ENCODE measurements at places on chromosomes 5 and 9.

- no peak for DNase-seq
These were observed 133.0 kb upstream of the TUT7 start for GRCh38 chr9:86486891-86487837.

GRCh38 chr5:126469536-126470316 lies 46.5 kb downstream of the GRAMD2B start:
- DNase-seq: no peak

- DNase-seq: no peak
These were observed 303.0 kb upstream of the PDE4D start for GRCh38 chr5:60196385-60197113.

DNA sequence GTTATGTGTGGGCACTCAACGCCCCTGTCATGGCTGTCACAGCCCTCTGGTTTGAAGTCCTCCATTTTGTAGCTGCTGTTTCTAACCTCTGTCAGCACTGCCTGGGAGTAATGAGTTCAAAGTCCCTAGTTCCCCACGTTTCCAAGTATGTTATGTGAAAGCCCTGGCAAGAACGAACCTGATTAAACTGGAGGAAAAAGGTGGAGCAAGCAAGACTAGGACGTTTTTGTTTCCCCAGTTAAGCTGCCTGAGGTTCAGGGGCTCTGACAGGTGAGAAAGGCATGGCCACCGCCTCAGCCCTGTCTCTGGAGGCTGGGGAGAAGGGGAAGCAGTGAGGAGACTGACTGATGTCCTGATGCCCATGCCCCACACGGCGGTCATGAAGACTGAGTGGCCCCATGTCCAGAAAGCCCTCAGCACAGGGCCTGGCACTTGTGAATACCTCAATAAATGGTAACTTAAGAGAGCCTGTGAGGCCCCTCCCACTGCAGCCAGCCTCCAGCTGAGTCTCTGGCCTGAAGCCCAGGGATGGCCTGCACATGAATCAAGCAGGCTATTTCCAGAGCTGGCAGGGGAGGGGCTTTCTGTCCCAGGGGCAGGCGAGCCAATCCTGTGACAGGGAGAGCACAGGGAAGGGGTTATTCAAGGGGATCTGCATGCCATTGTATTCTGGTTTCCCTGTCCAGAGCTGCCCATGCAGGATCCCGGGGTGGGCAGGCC lies 61.8 kb downstream of the PFDN1 start:
- no peak for DNase-seq

DNA sequence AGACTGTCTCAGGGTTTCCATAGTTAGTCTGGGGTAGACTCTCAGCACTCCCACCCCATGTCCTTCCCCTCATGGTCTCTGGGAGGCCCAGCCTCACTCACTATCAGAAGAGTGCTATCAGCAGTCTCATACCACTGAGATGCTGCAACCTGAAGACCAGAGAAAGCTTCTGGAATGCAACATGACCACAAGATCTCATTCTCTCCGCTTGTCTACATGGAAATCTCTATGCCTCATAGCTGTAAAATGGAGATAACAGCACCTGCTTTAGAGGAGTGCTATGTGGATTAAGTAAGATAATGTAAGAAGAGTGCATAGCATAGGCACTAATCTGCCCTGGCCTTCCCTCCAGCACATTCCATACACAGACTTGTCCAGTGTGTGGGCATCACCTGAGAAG lies 47.0 kb upstream of the ZNF169 start:
- DNase-seq: no peak

GRCh38 chr9:138052635-138053320 lies 175.2 kb downstream of the CACNA1B start:
- no peak for DNase-seq

GRCh38 chr9:88106492-88106891 lies 31.8 kb downstream of the SPATA31C2 start:
- DNase-seq: no peak

- no peak for DNase-seq
These were observed 185.8 kb downstream of the CDK5RAP2 start for GRCh38 chr9:120394058-120394669.

GRCh38 chr5:73630765-73631164 lies 4.8 kb downstream of the ARHGEF28 start:
- no peak for DNase-seq

- no peak for DNase-seq
These were observed 31.1 kb downstream of the OR2K2 start for GRCh38 chr9:111298731-111299598.

DNA sequence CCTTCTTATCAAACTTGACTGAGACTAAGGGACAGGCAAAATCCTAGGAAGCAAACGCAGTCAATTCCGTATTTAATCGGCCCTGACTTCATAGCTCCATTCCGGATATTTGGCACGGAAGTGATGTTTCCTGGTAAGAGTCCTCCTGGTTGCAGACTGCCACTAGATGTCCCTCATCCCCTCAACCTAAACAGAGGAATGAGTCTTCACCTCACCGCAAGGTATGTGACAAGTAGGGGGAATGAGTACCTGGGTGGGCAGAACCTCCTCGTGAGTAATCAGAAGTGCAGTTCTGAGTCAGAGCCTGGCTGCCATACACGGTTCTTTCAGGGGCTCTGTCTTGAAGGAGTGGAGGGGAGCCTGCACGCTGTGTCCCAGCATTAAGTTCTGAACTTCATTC lies 173.6 kb downstream of the MUSK start:
- DNase-seq: no peak

DNA sequence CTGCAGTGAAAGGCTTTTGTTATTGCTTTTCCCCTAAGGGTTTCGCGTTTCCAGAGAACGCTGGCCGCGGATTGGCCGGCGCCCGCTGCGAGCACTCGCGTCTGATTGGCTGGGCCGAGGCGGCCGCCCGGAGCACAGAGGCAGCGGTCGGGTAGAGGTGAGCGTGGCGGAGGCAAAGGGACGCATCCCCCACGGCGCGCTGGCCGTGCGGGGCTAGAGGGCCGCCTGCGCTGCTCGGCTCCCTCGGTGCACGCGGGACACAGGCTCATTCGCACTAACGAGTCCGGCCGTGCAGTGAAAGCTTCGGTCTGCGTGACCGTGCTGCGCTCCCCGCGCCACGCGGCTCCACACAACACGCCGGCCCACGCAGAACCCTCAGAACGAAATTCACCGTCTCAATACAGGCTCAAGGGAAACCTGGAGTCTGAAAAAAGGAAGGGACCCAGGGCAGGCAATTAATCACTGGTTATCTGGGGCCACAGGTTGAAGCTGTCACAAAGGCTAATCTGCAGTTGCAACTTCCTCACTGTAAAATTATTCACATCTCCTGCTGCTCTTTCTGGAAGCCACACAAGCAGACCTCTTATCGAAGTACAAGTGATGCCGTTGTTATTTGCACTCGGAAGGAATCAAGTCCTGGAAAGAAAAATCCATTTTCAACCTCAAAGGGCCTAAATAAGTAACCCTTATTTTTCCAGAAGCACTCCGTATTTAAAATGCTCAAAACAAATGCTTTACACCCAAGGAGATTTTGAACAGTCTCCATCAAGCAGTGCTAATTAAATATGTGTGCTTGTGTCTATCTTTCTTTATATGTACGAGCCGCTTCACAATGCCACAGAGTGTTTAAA lies 94.6 kb downstream of the ZNF608 start:
- DNase-seq: no peak

- no peak for DNase-seq
These were observed 513.6 kb downstream of the SLCO4C1 start for GRCh38 chr5:101782352-101783103.

DNA sequence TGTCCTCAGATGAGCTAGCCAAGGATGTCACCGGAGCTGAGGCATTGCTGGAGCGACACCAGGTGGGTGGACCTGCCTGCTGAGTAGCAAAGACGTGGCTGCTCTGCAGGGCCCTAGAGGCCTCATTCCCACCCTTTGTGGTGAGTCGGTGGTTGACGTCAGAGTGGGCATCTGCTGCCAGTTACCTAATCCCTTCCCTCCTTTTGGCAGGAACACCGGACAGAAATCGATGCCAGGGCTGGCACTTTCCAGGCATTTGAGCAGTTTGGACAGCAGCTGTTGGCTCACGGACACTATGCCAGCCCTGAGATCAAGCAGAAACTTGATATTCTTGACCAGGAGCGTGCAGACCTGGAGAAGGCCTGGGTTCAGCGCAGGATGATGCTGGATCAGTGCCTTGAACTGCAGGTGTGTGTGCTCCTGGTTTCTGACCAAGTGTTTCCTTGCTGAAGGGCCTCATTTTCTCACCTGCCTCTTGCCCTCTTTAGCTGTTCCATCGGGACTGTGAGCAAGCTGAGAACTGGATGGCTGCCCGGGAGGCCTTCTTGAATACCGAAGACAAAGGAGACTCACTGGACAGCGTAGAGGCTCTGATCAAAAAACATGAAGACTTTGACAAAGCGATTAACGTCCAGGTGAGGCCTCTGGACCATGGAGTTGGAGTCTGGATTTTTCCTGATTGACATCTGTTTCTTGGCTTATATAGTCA lies 48.9 kb downstream of the DYNC2I2 start:
- no peak for DNase-seq

DNA sequence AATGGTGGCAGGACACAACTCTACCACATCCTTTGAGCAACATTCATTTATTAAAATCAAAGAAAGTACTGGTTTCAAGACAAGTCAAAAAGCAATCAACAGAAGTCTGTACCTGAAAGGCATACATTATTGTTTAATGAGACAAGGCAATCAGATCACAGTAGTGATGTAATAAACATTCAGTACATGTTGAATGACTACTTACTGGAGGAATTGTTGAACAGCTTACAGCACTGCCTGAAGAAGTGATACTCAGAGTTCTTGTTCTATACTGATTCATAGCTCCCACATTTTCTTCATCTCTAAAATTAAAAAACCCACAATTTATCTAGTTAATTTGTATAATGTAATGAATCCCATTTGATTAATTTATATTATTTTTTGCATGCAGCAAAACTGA lies 18.2 kb downstream of the RIOK2 start:
- no peak for DNase-seq

DNA sequence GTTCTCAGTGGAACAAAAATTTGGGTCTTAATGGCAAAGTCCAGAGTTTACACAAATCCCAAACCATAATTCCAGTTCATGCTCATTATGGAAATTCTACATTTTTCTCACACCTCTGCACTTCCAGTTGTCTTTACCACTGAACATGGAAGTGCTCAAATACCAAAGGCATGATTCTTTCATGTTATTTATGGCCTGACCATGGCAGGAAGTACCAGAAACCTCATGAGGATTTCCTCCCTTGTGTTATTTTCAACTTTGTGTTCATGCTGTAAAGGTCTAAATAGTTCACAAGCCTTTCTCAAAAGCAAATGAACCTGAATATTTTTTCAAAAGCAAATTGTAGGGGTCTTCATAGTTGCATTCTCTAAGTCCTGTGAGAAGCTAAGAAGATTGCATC lies 82.0 kb upstream of the ITGA1 start:
- no peak for DNase-seq

GRCh38 chr9:129678844-129679243 lies 13.4 kb downstream of the PRRX2 start:
- DNase-seq: no peak

- peak; percentile 80 for DNase-seq
These were observed at the start of gene YTHDC2 for GRCh38 chr5:113513384-113514288. YTHDC2 (plus strand) TSS chr5:113513694; CDS start chr5:113513896, 202 bp downstream.

DNA sequence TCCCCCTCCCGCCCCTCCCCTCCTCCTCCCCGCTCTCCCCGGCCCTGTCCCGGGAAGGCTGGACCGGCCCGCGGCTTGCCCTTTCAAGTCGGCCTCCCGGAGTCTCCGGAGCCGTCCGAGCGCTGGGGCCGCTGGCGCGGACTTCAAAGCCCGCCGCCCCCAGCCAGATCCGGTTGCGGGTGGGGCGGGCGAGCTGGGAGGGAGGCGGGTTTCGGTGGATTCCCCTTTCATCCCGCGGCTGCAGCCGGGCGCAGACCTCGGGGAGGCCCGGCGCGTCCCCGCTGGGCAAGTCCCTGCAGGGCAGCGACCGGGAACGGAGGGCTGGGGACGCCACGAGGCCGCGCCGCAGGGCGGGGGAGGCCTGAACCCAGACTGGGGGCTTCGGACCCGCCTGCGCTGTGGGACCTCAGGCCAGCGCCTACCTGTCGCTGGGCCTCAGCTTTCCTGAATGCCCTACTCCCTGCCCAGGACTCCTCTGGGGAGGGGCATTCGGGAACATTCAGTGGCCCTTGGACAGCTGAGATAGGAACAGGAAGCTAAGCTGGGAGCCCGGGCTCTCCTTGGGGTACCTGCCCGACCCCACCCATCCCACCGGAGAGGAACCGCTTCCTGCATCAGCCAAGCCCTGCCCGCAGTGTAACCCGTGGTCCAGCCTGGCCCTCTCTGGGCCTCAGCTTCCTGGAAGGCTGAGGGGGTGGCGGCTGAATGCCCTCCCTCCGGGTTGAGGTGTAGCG lies 23.4 kb downstream of the C9orf50 start:
- DNase-seq: no peak

DNA sequence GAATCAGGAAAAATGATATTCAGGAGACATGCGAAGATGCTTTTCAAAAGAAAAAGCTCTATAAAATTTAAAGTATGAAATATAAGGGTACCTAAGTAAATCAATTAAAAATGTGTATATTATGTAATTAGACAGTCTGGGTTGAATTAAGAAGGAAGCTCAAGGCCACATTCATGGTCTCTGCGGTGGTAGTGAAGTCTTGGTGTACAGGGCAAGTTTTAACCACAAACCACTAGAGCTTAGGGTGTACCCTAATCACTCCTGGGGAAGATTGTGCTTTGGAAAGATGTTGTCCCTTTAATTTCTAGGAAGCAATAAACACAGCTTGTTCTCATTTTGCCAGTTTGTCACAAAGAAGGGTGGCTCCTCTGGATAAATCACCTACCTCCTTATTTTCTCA lies 287.2 kb upstream of the ZNF608 start:
- no peak for DNase-seq

GRCh38 chr5:107682533-107682932 lies 11.8 kb upstream of the EFNA5 start:
- DNase-seq: no peak

DNA sequence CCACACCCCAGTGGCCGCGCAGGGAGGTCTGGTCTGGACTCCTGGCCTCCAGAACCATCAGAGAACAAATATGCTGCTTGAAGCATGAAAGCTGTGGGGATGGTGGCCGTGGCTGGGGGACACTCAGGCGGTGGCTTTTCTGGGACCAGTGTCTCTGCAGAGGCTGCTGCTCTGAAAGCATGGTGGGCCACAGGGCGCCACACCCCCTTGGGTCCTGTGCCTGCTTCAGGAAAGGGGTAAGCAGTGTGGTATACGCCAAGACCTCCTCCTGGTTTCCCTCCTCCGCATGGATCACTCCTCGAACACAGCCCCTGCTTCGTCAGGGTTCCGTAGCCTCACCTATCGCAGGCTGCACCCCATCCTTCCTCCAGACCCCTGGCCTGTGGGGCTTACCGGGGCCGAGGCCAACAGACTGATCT lies 19.7 kb upstream of the TERT start:
- DNase-seq: no peak

Measured in activated CD4-positive, alpha-beta T cell treated with anti-CD3 and anti-CD28 coated beads for 1 hour (primary cell).